Activated CD4-positive, alpha-beta memory T cell treated with anti-CD3 and anti-CD28 coated beads, Interleukin-2, amount 10 ng/mL, durations not matched to agents 7 days and 5 days (primary cell): ENCODE measurements at places on chromosomes 1 and 21. TPM values are rescaled to one million over a fixed set of nuclear protein-coding genes. Genes with fewer than 3 reads are reported as not detected.

GRCh38 chr1:63935143-63935542, 161.3 kb downstream of the ROR1 start:
- H3K27ac ChIP-seq: no peak overlapping the region
- no peaks in the 10 kb centered on the region for H3K4me1 ChIP-seq
- H3K27me3 ChIP-seq: peaks cover 2% of the 10 kb centered on the region
- no peaks in the 10 kb centered on the region for H3K36me3 ChIP-seq
- H3K4me3 ChIP-seq: no peak overlapping the region

Gene CR1L
- not detected for total RNA-seq

- no peaks in the 10 kb centered on the region for H3K4me1 ChIP-seq
- no peak overlapping the region for H3K4me3 ChIP-seq
- no peaks in the 10 kb centered on the region for H3K36me3 ChIP-seq
- H3K27ac ChIP-seq: no peak overlapping the region
- H3K27me3 ChIP-seq: peaks cover 13% of the 10 kb centered on the region
Observed at GRCh38 chr1:20603504-20604464, 14.9 kb downstream of the CDA start.

DNA sequence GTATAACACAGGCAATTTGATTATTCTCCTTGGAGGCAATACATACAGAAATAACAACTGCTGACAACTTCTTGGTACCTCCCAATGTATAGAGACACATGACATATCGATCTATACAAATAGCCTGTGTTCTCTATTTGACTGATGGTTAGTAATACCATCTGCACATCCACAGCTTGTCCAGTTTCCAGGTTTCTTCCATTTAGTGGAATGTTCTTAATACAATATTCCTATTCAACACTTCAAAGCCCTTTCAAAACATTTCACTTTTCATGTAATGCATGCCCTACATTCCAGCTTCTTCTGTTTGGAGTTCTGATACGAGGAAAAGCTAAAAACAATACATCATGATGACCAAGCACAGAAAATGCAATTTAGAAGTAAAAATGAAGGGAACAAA, 37.0 kb upstream of the GORAB start:
- no peak for DNase-seq
- no peaks in the 10 kb centered on the region for H3K36me3 ChIP-seq
- H3K27ac ChIP-seq: no peak overlapping the region
- peaks cover 8% of the 10 kb centered on the region for H3K27me3 ChIP-seq
- no peak overlapping the region for H3K4me3 ChIP-seq

DNA sequence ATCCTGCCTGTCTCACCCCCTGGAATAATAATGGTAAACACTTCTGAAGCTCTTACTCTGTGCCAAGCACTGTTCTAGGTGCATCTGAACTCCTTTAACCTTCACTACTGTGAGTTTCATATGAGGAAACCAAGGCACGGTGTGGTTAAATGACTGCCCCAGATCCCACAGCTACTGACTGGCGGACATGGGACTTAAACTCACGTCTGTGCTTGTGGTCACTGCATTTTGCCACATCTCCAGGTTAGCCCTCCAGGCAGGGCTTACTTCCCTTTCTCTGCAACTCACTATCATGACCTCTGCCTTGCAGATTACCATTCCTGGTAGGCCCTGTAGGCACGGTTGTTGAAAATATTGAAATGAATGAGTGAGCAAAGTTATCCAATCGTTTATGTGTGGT, 83.4 kb downstream of the ADSS2 start:
- H3K36me3 ChIP-seq: no peaks in the 10 kb centered on the region
- no peaks in the 10 kb centered on the region for H3K27me3 ChIP-seq
- H3K27ac ChIP-seq: no peak overlapping the region

DNA sequence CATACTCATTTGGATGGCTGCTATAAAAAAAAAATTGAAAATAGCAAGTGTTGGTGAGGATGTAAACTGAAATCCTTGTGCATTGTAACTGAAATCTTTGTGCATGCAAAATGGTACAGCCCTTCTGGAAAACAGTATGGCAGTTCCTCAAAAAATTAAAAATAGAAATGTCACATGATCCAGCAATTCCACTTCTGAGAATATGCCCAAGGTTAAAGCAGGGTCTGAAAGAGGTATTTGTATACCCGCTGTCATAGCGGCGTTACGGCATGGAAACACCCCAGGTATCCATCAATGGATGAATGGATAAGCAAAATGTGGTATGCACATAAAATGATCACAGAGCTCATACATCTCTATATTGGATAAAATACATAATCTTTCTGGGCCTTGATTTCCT, 116.7 kb downstream of the RUSC1 start:
- no peak for DNase-seq
- no peak overlapping the region for H3K27ac ChIP-seq
- H3K4me3 ChIP-seq: no peak overlapping the region
- peaks cover 27% of the 10 kb centered on the region for H3K36me3 ChIP-seq

GRCh38 chr1:206653715-206654459, 18.6 kb downstream of the DYRK3 start:
- H3K36me3 ChIP-seq: peaks cover 21% of the 10 kb centered on the region
- no peak for DNase-seq
- no peak overlapping the region for H3K4me3 ChIP-seq
- H3K27ac ChIP-seq: no peak overlapping the region

Gene SERTAD4
- total RNA-seq: not detected

DNA sequence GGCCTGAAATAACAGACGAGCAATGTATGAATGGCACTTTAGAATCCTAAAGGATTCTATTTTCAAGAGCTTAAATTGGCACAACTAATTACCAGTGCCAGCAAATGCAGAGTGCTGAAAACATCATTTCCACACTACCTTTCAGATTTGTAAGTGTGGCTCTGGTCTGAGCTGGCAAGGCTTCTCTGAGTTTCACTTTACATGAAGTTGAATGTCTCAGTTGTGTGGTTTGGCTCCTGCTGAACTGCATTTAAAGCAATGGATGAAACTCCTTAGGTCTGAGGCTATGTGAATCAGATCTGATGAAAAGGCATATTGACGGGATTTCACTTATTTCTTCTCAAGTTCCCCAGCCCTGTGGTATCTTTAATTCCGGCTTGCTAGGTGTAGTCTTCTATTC, 114.8 kb upstream of the PTGFR start:
- no peaks in the 10 kb centered on the region for H3K4me1 ChIP-seq
- no peak overlapping the region for H3K27ac ChIP-seq
- H3K36me3 ChIP-seq: no peaks in the 10 kb centered on the region
- DNase-seq: no peak
- no peak overlapping the region for H3K4me3 ChIP-seq

Gene CD2
- total RNA-seq: 340 TPM

- no peak overlapping the region for H3K27ac ChIP-seq
- no peaks in the 10 kb centered on the region for H3K4me1 ChIP-seq
- H3K36me3 ChIP-seq: no peaks in the 10 kb centered on the region
- peaks cover 2% of the 10 kb centered on the region for H3K27me3 ChIP-seq
- no peak for DNase-seq
Observed at GRCh38 chr21:38597421-38597820, 99.1 kb upstream of the ERG start.

GRCh38 chr1:48524892-48525467, 53.0 kb upstream of the SPATA6 start:
- H3K4me1 ChIP-seq: no peaks in the 10 kb centered on the region
- H3K36me3 ChIP-seq: no peaks in the 10 kb centered on the region
- H3K27ac ChIP-seq: no peak overlapping the region
- peaks cover 2% of the 10 kb centered on the region for H3K27me3 ChIP-seq
- H3K4me3 ChIP-seq: no peak overlapping the region
- no peak for DNase-seq

DNA sequence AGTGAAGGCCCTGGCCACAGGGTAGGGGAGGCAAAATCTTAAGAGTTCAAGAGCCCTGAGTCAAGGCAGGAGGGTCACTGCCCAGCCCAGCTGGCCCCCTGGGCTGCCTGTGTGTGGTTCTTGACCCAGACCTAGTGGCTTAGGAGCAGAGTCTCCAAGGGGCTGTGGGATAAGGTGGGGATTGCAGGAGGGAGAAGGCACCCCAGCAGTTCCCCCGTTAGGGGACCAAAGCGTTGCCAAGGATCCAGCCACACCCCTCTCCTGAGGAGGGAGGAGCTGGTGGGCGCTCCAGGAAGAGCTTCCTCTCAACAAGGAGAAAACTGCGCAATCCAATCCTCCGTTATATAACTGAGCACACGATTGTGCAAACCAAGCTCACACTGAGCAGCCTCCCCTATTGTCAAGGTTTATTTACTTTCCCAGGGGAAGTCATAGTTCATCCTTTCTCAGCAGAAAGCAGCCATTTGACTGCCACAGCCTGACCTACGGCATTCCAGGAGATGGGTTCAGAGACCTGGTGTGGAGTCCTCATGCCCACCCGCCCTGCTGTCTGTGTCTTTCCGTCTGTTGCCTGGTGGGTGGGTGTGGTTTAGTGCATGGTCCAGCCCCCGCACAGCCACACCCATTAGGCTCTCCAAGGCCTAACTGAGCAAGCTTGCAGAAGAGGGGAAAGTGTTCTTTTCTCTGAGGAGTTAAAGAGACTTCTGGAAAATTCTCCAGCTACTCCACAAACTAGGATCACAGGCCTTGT, 3.5 kb downstream of the EPHX1 start:
- no peak overlapping the region for H3K27ac ChIP-seq
- peaks cover 19% of the 10 kb centered on the region for H3K4me1 ChIP-seq
- H3K27me3 ChIP-seq: peaks cover 10% of the 10 kb centered on the region
- no peak for DNase-seq

DNA sequence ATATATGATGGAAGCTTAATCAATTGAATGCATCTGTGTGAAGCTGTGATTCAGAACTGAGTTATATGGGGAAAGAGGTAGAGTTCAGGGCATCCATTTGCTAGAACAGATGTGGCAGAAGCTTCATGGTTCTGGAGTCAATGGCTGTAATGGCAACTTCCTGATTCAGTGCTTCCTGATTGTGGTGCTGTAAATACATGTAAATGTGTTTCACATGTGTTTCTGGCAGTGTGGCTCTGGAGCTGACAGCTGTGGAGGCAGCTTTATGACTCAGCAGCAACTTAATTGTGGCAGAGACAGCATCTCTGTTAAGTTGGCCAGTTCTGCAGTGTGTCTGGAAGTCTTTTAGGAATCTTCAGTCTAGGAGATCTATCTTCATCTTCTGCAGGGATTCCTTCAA, 226.6 kb upstream of the ZRANB2 start:
- H3K27ac ChIP-seq: no peak overlapping the region
- H3K4me3 ChIP-seq: no peak overlapping the region
- no peak for DNase-seq
- H3K27me3 ChIP-seq: no peaks in the 10 kb centered on the region
- H3K36me3 ChIP-seq: no peaks in the 10 kb centered on the region
- no peaks in the 10 kb centered on the region for H3K4me1 ChIP-seq

DNA sequence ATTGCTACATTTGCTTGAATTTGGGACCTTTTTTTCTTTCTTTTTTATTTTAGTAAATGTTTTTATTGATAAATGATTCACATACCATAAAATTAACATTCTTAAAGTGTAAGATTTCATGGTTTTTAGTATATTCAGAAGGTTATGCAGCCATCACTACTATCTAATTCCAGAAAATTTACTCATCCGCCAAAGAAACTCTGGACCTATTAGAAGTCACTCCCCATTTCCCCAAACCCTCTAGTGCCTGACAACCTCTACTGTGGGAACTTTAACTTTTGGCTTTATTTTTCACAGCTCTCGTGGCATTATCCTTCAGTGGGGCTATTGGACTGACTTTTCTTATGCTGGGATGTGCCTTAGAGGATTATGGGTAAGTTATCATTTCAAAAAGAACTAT, 4.5 kb downstream of the LEPR start:
- no peak overlapping the region for H3K27ac ChIP-seq
- H3K27me3 ChIP-seq: no peaks in the 10 kb centered on the region
- H3K4me1 ChIP-seq: peaks cover 28% of the 10 kb centered on the region
- H3K4me3 ChIP-seq: no peak overlapping the region

GRCh38 chr1:240486611-240487010, 125.3 kb downstream of the GREM2 start:
- H3K4me3 ChIP-seq: no peak overlapping the region
- H3K4me1 ChIP-seq: no peaks in the 10 kb centered on the region
- H3K27ac ChIP-seq: no peak overlapping the region
- H3K36me3 ChIP-seq: no peaks in the 10 kb centered on the region

Gene TMEM183A
- total RNA-seq: 69.1 TPM
